Large intestine (tissue), 12 donors: ENCODE measurements at places on chromosomes 1 and 21. TPM values are rescaled to one million over a fixed set of nuclear protein-coding genes. Genes with fewer than 3 reads are reported as not detected.

DNA sequence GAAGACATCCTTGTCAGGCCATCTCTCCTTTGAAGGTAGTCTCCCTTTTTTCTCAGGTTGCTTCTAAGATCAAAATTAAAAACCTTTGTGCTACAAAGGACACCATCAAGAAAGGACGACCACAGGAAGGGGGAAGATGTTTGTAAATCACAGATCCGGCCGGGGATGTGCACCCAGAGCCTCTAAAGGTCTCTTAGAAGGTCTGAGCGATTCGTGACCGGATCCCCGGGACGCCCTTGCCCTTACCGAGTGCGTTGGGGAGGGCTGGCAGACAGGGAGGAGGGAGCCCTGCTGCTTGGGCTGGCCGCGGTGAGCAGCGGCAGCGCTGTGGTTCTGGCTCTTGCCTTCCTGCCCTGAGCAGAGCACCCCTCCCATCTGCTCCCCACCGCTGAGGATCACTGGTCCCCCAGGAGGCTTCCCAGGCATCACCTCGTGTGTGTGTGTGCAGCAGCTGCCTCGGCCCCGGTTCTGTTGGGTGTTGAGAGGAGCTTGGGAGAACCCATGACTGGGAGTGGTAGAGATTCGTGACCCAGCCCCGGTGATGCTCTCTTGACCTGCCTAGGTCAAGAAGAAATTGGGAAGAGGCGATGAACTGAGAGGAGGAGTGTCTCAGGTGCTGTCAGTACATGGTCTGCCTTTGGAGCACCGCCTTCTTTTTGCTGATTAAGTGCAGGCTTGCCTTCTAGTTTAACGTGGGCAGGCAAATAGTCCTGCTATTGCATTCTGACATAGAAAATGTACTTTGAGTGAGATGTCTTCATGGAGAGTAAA lies 34.5 kb downstream of the AGPAT3 start:
- no peak overlapping the region for H3K27ac ChIP-seq
- peaks cover 8% of the 10 kb centered on the region for H3K4me1 ChIP-seq
- H3K4me3 ChIP-seq, result no peak overlapping the region
- DNase-seq, result no peak
- H3K27me3 ChIP-seq, result no peaks in the 10 kb centered on the region

RGS13 gene
- polyA plus RNA-seq, result 2.3 TPM

- no peaks in the 10 kb centered on the region for H3K27me3 ChIP-seq
- peak overlapping the region; percentile 10 for H3K4me3 ChIP-seq
These were observed 14.9 kb upstream of the CD101 start for GRCh38 chr1:116986421-116987255.

- no peak overlapping the region for H3K4me3 ChIP-seq
- DNase-seq, result no peak
- H3K36me3 ChIP-seq, result peaks cover 19% of the 10 kb centered on the region
- no peaks in the 10 kb centered on the region for H3K4me1 ChIP-seq
- no peaks in the 10 kb centered on the region for H3K27me3 ChIP-seq
These were observed 17.0 kb downstream of the RAB3GAP2 start for GRCh38 chr1:220255204-220255603.

CR2 gene
- polyA plus RNA-seq, result 0.27 TPM

OR10J4 gene
- not detected for polyA plus RNA-seq

GRCh38 chr21:38861989-38862683 lies 56.4 kb downstream of the ETS2 start:
- H3K27me3 ChIP-seq, result no peaks in the 10 kb centered on the region
- H3K4me1 ChIP-seq, result peaks cover 5% of the 10 kb centered on the region
- no peak for DNase-seq
- H3K4me3 ChIP-seq, result no peak overlapping the region
- H3K27ac ChIP-seq, result no peak overlapping the region
- no peaks in the 10 kb centered on the region for H3K36me3 ChIP-seq
